ENCODE measurements at places on chromosomes 5 and 9.

DNA sequence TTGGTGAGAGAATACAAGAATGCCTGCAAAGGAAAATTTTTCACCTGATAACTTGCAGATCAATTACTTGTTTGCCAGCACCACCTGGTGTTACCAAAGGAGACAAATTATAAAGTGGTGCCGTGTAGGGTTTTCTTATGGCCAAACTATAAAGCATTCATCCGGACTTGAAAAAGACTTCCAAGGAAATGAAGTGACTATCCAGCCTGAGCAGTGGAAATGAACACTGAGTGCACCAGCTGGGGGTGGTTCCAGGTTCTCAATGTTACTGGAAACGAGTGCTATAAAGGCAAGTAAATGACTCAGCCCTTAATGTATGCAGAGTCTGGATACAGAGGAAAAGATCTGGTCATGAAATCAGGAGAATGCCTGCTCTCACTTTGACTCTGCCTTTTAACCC is 113.1 kb downstream of the DNAH5 start:
- no peak for DNase-seq

GRCh38 chr5:68192679-68193060 is 22.9 kb upstream of the PIK3R1 start:
- DNase-seq, result no peak

DNA sequence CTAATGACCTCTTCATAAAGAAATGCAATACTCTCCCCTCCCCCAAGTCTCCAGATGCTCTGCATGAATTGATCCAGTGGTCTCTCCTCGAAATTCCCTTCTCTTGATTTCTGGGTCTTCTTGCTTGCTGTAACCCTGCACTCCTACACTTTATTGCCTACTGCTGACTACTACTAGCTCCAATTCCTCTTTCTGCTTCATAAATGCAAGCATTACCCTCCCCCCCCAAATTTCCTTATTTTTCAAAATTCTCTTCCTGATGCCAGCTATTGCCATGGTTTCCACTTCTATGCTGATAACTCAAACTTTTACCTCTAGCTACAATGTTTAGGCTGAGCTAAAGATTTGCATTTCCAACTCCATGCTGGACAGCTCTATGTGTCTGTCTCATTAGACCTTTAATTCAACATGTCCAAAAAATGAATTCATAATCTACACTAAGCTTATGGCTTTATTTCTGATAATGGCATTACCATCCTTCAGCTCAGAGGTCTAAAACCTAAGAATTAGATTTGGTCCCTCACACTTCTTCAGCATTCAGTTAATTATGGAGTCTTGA is 1.4 kb downstream of the ZBTB26 start:
- no peak for DNase-seq

DNA sequence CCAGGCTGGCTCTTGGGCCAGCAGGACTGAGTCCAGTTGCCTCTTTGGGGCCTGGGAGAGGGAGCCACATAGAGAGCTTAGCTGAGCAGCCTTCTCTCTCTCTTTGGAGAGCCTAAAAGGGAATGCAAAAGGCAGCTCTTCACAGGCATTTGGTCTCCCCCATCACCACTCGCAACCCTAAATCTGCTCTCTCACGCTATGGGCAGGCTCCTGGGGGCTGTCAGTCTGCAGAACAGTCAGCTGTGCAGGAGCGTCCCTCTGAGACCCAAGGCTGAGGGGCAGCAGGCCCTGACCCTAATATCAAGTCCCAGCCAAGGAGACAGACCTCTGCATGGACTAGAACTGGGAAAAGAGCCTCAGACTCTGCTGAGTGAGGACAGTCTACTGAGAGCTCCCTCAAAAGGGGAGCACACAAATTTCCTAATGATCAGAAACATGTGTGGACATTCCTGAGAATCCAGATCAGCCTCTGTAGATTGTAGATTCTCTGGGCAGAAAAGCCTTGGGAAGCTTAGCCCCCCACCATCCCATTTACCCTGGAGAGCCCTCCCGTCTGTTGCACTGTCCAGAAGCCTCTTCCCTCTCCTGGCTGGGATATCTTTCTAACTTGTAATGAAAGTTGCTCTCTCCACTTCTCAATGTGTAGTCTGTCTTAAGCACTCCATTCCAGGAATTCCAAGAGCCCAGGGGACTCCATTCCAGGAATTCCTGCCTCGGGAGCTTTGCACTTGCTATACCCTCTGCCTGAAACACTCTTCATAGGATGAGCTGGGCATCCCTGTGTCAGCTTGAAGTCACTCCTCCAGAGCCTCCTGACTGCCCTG is 79.4 kb downstream of the FAM114A2 start:
- peak; percentile 44 for DNase-seq

DNA sequence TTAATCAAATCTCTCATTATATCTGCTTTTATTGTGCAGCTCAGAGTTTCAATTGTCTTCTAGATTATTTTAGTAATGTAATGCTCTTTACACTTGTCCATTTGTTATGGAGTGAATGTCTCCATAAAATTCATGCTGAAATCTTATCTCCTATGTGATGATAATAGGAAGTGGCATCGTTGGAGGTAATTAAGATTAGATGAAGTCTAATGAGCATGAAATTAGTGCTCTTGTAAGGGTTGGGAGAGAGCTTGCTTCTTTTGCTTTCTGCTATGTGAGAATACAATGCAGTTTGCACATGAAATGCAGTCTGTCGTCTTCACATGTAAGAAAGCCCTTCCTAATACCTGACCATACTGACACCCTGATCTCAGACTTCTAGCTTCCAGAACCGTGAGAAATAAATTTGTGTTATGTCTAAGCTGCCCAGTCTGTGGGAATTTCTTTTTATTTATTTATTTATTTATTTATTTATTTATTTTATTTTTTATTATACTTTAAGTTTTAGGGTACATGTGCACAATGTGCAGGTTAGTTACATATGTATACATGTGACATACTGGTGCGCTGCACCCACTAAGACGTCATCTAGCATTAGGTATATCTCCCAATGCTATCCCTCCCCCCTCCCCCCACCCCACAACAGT is 1399.2 kb upstream of the CDH6 start:
- DNase-seq, result no peak

DNA sequence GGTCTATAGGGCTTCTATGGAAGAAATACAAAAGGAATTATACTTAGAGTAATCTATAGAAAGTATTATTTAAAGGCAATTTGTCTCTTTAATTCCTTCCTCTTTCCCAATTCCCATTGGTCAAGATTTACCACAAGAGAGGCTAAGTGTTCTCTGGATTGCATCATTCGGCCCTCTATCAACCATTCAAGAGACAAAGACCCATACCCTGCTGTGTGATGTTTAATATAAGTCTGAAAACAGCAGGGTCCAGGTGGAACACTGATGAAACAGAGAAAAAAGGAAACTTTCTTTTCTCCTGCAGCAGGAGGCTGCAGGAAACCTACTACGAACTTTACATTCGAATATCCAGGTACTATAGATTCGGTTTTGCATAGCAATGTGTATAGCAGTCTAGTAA is 323.4 kb downstream of the CHSY3 start:
- no peak for DNase-seq

DNA sequence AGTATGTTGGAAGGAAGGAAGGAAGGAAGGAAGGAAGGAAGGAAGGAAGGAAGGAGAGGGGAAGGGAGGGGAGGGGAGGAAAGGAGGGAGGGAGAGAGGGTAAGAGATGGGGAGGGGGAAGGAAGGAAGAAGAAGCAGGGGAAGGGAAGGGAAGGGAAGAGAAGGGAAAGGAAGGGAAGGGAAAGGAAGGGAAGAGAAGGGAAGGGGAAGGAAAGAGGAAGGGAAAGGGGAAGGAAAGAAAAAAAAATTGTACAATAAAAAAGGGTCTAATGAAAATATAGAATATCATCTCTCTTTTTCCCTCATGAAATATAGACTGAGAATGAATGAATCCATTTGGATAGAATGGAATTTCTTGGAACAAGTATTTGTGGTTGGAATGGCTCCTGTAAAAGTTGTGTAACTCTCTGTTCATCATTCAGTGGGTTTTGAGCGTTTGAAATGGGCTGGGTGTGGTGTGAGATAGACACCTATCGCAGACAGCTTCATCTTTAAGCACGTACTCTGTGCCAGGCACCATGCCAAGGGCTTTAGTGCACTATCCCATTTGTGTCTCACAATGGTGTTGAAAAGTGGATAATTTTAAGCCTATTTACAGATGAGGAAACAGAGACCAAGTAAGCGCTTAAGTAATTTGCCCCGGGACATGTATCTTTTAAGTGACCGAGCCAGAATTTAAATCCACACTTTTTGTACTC is 11.6 kb upstream of the PAPPA start:
- peak; percentile 73 for DNase-seq

DNA sequence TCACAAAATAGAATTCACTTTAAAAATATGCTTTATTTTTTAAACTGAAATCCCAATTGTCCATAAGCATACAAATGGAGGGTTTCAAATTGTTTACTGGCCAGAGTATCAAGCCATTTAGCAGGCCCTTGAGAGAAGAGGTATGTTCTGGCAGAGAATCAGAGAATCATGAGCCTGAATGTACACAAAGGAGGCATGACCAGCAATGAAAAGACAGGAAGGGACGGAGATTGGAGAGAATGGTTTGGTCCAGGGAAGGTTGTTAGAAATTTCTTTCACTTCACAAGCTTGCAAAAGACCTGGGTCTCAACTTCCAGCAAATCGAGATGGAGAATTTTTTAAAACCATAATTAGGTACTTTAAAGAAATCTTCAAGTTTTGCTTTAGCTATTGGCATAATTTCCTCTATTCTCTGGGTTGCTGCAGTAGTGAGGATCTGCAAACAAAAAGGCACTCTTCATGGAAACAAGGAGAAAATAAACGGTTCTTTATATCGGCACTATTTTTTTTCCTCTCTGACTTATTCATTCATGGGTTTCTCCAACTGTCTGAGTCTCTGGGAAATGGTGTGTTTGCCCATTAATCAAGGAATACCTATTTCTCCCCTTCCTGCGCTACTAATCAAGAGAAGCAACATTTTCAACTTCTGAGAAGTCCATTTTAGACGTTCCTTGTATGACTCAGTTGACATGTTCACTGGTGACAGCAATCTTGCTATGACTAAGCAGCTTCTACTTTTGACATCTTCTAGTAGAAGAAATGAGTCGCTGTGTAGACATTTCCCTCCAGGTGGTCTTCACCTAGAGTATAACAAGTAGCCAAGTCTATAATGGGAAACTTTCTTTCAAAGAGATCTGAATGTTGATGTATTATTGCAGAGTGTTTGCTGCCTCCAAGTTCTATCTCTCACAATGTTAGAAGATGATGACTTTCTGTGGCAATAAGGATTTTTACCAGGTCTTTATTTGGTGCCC is 23.1 kb upstream of the ERCC6L2 start:
- DNase-seq, result peak; percentile 27

GRCh38 chr5:54545796-54546195 is 28.2 kb downstream of the SNX18 start:
- DNase-seq, result no peak

DNA sequence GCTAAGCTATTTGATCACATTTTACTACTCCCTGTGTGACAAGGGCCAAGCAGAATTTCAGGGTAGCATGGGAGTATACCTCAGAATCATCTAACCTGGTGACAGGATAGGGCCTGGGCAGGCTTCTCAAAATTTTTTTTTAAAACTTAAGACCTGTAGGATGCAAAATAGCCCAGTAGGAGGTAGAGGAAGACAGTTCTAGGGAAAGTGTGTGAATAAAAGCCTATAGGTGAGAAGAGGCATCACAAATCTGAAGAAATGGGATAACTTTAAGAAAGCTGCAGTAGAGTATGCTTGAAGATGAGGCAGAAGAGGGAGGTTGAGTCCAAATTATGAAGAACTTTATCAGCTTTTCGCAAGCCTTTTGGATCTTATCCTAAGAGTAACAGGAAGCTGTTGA is 32.3 kb downstream of the CNTRL start:
- DNase-seq, result no peak

DNA sequence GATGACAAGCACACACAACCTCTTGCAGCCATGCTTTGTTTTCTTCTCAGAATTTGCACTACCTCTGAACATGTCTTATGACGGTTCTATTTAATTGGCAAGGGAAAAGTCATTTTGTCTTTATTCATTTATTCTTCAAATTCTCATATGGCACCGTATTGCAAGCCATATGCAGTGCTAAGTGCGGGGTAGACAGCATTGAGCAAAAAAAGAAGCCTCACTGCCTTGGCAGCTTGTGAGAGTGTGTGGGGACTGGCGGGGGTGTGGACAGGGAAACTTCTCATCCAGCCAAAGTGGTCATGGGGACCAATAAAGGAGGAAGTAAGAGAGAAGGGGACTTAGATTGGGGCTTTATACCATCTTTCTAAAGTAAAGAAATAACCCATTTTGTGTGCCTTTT is 160.0 kb downstream of the CDH12 start:
- DNase-seq, result no peak

DNA sequence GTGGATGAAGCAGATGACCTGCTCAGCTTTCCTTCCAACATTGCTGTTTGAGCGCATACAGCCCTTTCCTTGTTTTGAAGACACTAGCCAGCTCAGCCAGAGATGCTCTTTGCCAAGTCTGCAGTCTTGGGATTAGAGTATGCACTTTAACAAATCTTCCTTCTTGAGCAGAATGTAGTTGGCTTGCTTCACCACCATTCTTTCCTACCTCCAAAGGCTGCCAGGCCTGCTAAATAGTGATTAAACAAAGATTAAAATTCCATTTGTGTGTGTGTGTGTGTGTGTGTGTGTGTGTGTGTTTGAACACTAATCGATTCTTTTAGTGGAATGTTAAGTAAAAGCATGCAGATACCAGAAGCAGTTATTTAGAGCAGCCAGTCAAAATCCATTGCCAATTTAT is 97.6 kb downstream of the GALNT10 start:
- DNase-seq, result peak; percentile 68

DNA sequence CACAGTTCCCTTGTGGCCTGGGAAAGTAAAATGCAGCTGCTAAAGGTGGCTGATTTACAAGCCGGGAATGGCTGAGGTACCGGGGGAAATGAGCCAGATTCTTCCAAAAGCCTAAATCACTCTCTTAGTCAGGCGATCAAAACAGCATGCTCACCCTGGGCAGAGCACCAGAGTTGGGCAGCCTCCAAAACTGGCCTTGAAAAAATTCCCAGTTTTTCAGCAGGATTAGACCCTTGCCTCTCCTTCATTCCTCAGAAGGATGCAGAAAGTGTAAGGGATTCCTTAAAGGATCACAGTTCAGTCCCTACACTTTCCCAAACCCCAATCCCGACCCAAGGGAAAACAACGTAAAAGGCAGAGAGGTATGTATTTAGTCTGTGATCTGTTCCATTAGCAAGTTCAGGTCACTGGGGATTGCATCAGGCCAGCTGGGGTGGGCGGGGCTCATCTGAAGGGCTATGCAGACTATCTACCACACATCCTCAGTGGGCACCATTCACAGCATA is 16.9 kb downstream of the TMEM174 start:
- DNase-seq, result no peak

- DNase-seq, result peak; percentile 85
Observed at GRCh38 chr5:61817472-61818326, 485.6 kb downstream of the ZSWIM6 start.

GRCh38 chr5:119397518-119398380 is 41.9 kb downstream of the TNFAIP8 start:
- DNase-seq, result no peak

DNA sequence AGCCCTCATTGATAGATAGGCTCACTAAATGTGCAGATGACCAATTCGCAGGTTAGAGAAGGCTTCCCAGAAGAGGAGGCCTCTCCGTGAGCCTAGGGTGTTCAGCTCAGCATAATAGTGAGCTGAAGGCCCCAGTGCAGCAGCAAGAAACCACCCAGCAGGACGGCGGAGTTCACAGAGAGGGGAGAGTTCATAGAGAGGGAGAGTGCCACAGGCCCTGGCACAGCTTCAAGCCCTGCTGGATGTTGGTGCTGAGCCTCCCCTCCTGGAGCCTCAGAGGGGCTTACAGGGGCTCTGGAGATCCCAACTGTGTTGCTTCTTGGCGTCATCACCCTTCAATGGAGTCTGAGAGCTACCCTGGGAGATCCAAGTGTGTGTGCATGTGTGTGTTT is 2.1 kb downstream of the SLC22A5 start:
- peak; percentile 32 for DNase-seq

- DNase-seq, result no peak
Observed at GRCh38 chr9:7932767-7933166, 133.2 kb upstream of the DMAC1 start.

Measured in lung (tissue), 17 donors.